Endothelial cell of coronary artery (primary cell): ENCODE measurements at places on chromosomes 11 and 22. TPM values are rescaled to one million over a fixed set of nuclear protein-coding genes. Genes with fewer than 3 reads are reported as not detected.

The ZNF215 gene
- 5.2 and 5.4 TPM in 2 replicates for total RNA-seq

The DYNC2H1 gene
- 8.5 and 10.0 TPM in 2 replicates for total RNA-seq

The VSTM5 gene
- total RNA-seq = under 0.01 and 0.09 TPM in 2 replicates

The ELMOD1 gene
- 0.09 and 2.6 TPM in 2 replicates for total RNA-seq

The GGT5 gene
- total RNA-seq = 6.7 and 11.0 TPM in 2 replicates

The TMEM191B gene
- 0.36 and 0.47 TPM in 2 replicates for total RNA-seq

The NLRP6 gene
- total RNA-seq = not detected in 2 replicates

The C11orf87 gene
- total RNA-seq = under 0.01 TPM in 1 of 2 replicates, not detected in the other

The LYVE1 gene
- 0.19 and 0.54 TPM in 2 replicates for total RNA-seq

The PTPN5 gene
- total RNA-seq = not detected in 2 replicates
